T1000 (cell line): ENCODE measurements at places on chromosomes 1 and 21.

DNA sequence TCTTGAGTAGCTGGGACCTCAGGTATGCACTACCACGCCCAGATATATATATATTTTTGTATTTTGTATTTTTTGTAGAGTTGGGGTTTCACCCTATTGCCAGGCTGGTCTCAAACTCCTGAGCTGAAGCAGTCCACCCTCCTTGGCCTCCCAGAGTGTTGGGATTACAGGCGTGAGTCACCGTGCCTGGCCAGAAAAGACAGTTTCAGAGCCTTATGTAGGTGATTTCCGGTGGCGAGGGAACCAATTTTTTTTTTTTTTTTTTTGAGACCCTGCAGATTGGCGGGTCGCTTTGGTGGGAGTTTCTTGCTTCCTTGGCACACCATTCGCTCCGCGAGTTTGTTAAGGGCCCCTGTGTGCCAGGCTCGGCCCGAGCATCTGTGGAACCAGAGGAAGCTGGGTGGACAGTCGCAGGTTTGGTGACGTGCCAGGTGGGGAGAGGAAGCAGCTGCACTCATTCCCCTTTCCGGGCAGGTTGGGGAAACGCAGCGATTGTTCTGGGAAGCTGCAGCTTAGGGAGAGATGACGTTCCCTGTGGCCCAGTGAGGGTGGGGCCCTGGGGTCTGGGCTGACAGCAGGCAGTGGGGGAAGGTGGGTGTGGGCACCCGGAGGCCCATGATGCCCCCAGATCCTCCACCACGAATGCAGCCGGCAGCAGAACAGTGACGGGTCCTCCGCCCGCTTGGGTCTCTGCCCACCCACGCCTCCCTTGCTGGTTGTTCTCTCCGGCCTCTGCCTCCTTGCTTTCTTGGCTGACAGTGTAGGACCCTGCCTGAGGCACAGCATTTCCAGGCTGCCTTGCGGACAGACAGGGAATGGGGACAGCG is 25.1 kb downstream of the SPSB1 start:
- no peak for DNase-seq

DNA sequence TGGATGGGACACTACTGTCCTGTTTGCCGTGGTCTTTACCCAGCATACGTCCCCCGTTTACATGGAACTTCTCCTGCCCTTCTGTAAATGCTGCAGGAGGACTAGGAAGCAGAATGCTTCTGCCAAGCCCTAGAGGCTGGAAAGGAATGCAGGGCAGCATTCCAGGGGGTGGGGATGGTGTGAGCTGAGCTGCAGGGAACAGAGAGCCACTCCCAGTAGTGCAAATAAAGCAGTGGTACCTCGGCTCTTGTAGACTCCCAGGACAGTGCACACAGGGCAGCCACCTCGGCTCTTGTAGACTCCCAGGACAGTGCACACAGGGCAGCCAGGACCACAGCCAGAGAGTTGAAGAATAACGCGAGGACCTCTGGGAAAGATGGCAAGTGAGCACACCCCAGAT is 35.4 kb downstream of the PTPRU start:
- DNase-seq, result peak; percentile 43

DNA sequence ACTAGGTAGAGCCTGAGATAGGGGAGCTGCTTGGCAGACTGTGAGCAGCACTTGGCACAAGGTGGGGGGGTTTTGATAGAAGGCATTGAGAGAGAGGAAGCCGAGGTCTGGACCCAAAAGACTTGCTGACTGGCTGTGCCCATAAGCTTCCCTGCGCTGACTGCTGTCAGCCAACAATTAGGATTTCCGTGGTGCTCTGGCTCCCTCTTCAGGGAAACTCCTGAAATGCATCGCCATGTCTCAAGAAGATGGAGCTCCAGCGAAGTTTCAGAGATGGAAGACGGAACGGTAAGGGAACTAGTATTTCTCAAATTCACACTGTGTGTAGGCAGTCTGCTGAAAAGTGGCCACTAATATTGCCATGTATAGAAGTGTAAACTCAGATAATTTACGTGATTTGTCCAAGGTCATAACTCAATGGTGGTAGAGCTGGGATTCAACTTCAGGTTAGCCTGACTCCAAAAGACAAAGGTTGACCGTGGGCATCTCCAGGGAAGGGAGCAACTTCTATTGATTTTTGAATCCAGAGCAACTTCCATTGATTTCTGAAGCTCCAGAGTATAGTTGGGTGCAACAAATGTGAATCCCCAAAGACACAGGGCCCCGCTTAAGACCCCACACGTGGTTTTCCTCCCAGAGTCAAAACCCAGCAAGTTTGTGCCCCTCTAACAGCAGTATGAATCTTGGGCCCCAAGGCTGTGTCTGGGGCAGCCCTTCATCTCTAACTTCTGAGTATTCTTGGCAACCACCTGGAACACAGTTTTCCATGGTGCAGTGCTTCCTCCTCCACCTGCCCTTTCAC is 44.5 kb upstream of the CRNN start:
- peak; percentile 22 for DNase-seq

- DNase-seq, result no peak
Observed at GRCh38 chr1:223788746-223789415, 56.9 kb downstream of the TP53BP2 start.
